Central memory CD8-positive, alpha-beta T cell (primary cell): ENCODE measurements at places on chromosomes 4 and X.
A peak's percentile ranks its signal among the peaks of the same experiment; 100 is the strongest.

DNA sequence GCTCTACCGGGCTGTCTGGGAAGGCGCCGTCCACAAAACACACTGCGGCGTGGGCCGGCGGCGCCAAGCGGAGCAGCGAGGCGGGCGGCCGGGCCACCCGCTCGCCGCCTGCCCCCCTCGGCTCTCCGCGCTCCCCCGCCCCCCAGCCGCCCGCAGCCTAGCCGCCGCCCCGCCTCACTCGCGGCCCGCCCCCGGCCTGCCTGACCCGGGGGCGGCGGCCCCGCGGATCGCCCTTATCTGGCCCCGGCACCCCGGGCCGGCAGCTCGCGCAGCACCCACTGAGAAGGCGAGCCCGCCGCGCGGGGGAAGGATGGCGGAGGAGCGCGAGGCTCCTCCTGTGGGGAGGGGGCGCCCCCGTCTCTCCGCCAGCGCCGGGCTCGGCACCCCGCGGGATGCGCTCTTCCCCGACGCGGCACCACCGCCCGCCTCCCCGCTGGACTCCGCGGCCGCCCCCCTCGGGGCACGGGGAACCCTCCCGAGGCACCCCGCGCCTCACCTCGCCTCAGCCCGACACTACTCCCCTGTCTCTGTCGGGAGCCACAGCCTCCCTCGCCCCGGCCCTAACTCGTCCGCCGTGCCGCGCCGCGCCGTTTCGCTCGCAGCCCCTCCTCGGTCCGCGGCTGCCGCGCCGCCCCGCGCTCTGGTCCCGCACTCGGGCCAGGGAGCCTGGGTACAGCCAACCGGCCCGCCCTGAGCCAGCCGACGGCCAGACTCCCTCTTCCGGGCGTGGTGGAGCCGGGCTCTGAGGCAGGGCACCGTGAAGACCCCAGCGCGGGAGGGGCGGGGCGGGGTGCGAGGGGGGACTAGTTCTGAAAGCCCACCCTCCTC lies 566 bp downstream of the ATP11C start:
- DNase-seq: peak; percentile 18
- H3K4me3 ChIP-seq: peak overlapping the region; percentile 92
- peaks cover 6% of the 10 kb centered on the region for H3K4me1 ChIP-seq
- H3K27me3 ChIP-seq: no peaks in the 10 kb centered on the region
- H3K27ac ChIP-seq: peak overlapping the region; percentile 87

DNA sequence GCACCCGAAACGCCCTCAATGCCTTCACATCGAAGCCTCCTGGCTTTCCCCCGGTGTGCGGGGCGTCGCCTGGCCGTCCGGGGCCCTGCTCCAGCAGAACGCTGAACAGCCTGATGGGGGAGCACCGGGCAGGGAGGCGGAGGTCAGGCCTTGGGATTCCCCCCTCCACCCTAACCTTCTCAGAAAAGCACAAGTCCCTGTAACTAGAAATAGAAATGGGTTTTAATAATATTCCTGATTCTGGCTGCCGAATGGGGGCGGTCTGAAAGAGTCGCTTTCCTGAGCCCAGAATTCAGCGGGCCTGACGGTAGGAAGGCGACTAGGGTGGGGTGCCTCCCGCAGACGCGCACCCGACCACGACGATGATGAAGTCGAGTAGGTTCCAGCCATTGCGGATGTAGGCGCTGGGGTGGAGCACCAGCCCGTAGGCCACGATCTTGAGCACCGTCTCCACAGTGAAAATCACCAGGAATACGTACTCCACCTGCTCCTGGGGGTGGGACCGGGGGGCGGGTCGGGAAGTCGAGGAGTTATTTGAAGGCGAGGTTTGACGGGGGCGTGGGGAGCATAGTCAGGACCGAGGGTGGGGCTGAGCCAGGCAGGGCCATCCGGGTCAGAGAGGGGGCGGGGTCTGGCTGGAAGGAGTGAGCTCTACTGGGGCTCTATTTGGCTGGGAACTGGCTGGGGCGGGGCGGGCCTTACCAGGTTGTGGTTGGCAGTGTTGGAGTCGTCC lies 2.5 kb downstream of the CACNA1F start:
- H3K27me3 ChIP-seq: peaks cover 4% of the 10 kb centered on the region
- H3K36me3 ChIP-seq: peaks cover 7% of the 10 kb centered on the region
- H3K4me1 ChIP-seq: peaks cover 7% of the 10 kb centered on the region
- H3K4me3 ChIP-seq: peak overlapping the region; percentile 67
- H3K27ac ChIP-seq: peak overlapping the region; percentile 91
- peak; percentile 26 for DNase-seq

- H3K27ac ChIP-seq: no peak overlapping the region
- DNase-seq: no peak
- no peak overlapping the region for H3K4me3 ChIP-seq
- H3K27me3 ChIP-seq: no peaks in the 10 kb centered on the region
- H3K4me1 ChIP-seq: peaks cover 5% of the 10 kb centered on the region
These were observed 72.4 kb upstream of the MSANTD1 start for GRCh38 chr4:3176367-3177229.

DNA sequence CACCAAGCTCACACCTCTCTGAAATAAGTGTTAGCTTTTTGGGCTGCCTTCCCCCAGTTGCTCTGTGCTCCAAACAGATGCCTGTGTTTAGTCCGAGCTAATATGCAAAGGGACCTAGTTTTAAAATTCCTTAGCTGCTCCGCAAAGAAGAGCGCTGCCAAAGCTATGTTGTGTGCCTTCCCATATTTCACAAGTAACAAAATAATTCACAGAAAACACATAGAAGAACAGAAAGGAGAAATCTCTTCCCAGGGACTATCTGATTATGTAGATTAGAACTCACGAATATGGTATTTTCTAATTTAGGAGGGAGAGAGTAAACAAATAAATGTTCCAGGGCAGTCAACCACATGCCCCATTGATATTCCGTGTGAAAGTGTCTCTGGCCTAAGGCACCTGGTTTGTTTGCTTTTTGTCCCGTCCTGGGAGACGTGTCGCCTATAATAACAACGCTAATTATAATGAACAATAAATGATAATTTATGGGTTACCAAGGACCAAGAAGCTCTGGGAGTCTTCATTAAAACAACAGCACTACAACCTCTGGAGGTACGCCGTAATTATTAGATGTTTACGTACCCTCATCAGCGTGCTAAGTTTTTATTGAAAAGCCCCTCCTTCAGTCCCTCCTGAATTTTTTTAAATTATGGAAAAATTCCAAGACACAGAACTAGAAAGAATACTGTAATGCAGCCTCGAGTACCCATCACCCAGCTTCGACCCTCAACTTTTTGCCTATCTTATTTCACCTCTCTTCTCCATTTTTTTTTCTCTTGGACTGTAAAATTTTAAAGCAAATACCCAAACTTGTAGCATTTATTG lies 1.2 kb upstream of the CCNG2 start:
- peak overlapping the region; percentile 100 for H3K4me3 ChIP-seq
- no peak for DNase-seq
- peak overlapping the region; percentile 98 for H3K27ac ChIP-seq
- H3K36me3 ChIP-seq: peaks cover 22% of the 10 kb centered on the region
- H3K27me3 ChIP-seq: peaks cover 3% of the 10 kb centered on the region
- H3K4me1 ChIP-seq: peaks cover 11% of the 10 kb centered on the region

GRCh38 chr4:141329174-141329569 lies 108.5 kb downstream of the ZNF330 start:
- H3K36me3 ChIP-seq: no peaks in the 10 kb centered on the region
- H3K4me3 ChIP-seq: no peak overlapping the region
- H3K27ac ChIP-seq: no peak overlapping the region
- no peaks in the 10 kb centered on the region for H3K4me1 ChIP-seq

DNA sequence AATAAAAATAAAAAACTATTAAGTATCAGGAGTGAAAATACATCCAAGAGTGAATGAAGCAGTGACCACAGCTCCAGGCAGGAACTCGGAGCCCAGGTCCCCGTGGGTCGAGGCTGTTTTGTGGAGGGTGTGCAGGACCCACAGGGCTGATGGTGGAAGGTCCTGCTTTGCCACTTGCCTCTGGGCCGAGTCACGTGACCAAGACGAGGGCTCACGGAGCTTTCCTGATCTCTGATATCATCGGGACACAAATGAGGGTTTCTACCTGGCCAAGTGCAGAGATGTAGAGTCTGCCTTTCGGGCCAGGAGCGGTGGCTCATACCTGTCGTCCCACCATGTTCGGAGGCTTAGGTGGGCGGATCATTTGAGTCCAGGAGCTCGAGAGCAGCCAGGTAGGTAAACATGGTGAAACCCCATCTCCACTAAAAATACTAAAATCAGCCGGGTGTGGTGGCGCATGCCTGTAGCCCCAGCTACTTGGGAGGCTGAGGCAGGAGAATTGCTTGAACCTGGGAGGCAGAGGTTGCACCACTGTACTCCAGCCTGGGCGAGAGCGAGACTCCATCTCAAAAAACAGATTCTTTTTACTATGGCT lies 7.2 kb downstream of the SLC25A6 start:
- H3K27ac ChIP-seq: no peak overlapping the region
- peaks cover 25% of the 10 kb centered on the region for H3K4me1 ChIP-seq
- H3K4me3 ChIP-seq: peak overlapping the region; percentile 26
- DNase-seq: peak; percentile 8
- H3K36me3 ChIP-seq: peaks cover 81% of the 10 kb centered on the region

DNA sequence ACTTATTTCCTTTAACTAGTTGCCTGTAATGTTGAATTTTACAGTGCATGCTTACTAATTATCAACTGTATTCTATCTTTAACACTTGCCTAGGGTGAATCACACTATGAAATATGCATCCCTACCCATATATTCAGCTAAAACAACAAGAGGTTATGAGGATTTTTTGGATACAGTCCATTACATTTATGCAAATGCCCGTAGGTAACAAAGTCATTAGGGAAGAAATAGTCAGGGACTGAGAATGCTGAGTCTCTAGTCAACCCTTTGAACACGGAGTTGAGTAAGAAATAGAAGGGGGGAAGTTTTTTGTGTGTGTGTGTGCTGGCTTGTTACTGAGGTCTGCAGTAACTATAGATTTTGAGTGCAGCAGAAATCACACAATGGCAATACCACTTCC lies 26.1 kb upstream of the CBLL2 start:
- no peak for DNase-seq
- H3K4me3 ChIP-seq: no peak overlapping the region
- no peak overlapping the region for H3K27ac ChIP-seq
- no peaks in the 10 kb centered on the region for H3K4me1 ChIP-seq

- H3K27ac ChIP-seq: peak overlapping the region; percentile 79
- peak overlapping the region; percentile 23 for H3K4me3 ChIP-seq
- no peaks in the 10 kb centered on the region for H3K27me3 ChIP-seq
- peaks cover 41% of the 10 kb centered on the region for H3K36me3 ChIP-seq
These were observed 53.3 kb downstream of the JADE1 start for GRCh38 chr4:128862608-128863311.

- no peaks in the 10 kb centered on the region for H3K36me3 ChIP-seq
- H3K27ac ChIP-seq: no peak overlapping the region
- H3K4me3 ChIP-seq: no peak overlapping the region
- no peaks in the 10 kb centered on the region for H3K27me3 ChIP-seq
These were observed 69.0 kb upstream of the ATOH1 start for GRCh38 chr4:93759506-93759905.

DNA sequence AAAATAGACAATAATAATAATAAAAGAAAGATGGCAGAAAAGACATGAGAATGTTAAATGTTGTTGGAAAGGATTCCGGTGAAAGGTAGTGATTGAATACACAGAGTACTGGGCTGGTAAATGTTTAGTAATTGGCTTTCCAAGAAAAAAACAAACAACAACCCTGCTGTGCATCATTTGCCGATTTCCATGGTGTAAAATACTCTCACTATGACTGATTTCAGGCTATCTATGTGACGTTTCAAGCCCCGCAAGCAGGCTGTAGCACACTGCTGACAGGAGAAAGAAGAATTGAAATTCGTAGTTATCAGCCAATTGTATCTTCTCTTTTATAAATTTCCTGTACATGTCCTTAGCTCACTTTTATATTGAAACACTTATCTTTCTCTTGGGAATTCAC lies 13.6 kb upstream of the SEPTIN6 start:
- no peaks in the 10 kb centered on the region for H3K27me3 ChIP-seq
- DNase-seq: no peak
- H3K4me1 ChIP-seq: no peaks in the 10 kb centered on the region
- H3K4me3 ChIP-seq: no peak overlapping the region

GRCh38 chr4:19776929-19777328 lies 474.8 kb upstream of the SLIT2 start:
- no peak overlapping the region for H3K27ac ChIP-seq
- no peak for DNase-seq
- no peaks in the 10 kb centered on the region for H3K27me3 ChIP-seq
- H3K36me3 ChIP-seq: no peaks in the 10 kb centered on the region

DNA sequence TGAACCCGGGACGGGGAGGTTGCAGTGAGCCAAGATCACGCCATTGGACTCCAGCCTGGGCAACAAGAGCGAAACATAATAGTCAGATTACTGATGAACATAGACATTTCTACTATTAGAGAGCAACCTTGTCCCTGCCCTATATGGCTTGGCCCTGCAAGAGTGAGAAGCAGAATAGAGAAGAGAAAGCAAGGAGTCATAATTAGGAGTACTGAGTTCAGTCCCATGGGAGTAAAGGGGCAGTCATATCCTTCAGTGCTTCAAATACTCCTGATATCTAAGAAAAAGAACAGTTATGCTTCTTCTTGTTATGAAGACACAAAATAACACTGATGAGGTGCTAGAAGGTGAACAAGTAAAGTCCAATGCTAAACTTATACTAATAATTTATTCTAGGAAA lies 33.8 kb downstream of the CLDN2 start:
- H3K27ac ChIP-seq: no peak overlapping the region
- H3K27me3 ChIP-seq: no peaks in the 10 kb centered on the region
- H3K4me3 ChIP-seq: no peak overlapping the region
- H3K4me1 ChIP-seq: no peaks in the 10 kb centered on the region
- H3K36me3 ChIP-seq: peaks cover 4% of the 10 kb centered on the region

DNA sequence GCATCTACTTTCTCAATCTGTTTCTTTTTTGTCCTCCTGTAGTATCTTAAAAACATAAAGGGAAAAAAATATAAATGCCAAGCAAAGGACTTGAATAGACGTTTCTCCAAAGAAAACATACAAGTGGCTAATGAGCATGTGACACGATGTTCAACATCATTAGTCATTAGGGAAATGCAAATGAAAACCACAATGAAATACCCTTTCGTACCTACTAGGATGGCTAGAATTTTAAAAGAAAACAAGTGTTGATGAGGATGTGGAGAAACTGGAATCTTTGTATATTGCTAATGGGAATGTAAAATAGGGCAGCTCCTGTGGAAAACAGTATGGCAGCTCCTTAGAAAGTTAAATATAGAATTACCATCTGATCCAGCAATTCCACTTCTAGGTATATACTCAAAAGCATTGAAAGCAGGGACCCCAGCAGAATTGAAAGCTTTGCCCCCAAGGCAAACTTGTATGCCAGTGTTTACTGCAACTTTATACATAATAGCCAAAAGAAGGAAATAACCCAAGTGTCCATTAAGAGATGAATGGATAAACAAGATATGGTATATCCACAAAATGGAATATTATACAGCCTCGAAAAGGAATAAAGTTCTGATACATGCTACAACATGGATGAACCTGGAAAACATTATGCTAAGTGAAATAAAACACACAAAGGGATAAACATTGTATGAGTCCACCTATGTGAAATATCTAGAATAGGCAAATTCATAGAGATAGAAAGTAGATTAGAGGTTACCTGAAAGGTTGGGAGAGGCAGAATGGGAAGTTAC lies 138.3 kb downstream of the SH3KBP1 start:
- peak overlapping the region; percentile 93 for H3K27ac ChIP-seq
- DNase-seq: no peak
- no peaks in the 10 kb centered on the region for H3K27me3 ChIP-seq
- peaks cover 29% of the 10 kb centered on the region for H3K36me3 ChIP-seq
- peaks cover 67% of the 10 kb centered on the region for H3K4me1 ChIP-seq
- peak overlapping the region; percentile 54 for H3K4me3 ChIP-seq
